ENCODE measurements at places on chromosomes 11 and 22.

DNA sequence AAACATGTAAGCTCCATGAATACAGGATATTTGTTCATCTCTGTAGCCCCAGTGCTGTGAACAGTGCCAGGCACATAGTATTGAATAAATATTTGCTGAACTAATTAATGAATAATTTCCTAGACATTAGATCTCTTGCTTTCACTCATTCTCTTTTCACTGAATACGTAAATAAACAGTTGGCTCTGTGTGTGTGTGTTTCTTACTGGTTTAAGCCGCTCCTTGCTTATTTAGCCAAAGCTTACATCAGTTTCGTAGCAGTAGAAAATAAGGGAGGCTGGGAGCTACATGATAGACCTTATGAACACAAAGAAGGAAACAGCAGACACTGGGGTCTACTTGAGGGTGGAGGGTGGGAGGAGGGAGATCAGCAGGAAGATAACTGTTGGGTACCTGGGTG is 17.2 kb downstream of the KREMEN1 start:
- no peak for DNase-seq

- no peak for DNase-seq
These were observed 134.3 kb upstream of the LDLRAD3 start for GRCh38 chr11:35809561-35809960.

DNA sequence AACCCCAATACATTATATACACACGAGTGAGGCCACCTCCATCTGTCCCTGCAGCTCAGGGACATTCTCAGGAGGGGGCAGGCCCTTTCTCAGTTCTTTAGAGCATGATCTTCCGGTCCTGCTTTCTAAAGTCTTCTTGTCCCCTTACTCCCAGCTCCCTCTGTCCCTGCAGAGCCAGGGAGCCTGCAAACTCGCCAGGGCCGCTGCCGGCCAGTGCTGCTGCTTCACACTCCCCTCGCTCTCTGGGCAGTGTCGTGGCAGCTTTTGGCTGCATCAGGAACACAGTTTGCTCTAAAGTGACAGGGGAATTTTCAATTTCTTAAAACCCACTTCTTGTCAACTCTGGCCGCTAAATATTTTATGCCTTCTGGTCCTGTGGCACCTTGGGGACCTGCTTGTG is 130.1 kb upstream of the NARS2 start:
- no peak for DNase-seq

GRCh38 chr22:40803321-40803720 is 15.8 kb downstream of the SLC25A17 start:
- DNase-seq: no peak

DNA sequence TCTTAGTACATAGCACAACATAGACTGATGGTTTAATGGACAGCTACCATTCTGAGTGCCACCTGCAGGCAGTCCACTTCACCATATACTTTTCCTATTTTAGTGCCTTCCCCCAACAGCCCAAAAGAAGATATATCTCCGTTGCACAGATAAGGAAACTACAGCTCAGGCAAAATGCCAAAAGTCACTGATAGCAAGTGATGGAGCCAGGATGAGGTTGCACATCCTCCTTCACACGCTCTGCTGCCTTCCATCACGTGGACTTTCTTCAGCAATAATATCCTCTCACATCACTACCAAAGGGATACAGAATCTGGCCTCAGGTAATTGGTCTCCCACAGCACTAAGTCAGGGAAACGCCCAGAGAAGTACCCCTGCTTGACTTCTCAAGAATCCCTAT is 7.5 kb downstream of the TCF20 start:
- DNase-seq: peak; percentile 41

GRCh38 chr11:64101461-64101860 is 64.5 kb downstream of the MACROD1 start:
- DNase-seq: no peak

- no peak for DNase-seq
These were observed 3.3 kb downstream of the SCGB1D2 start for GRCh38 chr11:62245271-62245753.

DNA sequence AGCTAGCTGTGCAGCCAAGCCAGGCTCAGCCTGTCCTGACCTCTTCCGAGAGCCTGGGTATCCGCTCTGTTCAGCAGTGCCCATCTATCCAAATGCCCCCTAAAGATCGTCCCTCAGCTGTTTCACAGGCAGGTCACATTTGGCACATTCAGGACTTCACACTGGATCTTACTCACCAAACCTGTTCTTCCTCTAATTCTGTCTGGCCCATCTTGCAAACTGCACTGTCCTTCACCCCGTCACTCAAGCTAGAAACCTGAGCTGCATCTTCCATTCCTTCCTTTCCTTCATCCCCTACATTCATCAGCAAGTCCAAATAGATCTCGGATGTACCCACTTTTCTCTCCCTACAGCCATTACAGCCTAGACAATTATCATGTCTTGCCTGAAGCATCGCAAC is 60.7 kb upstream of the CSNK2A3 start:
- DNase-seq: no peak

- peak; percentile 42 for DNase-seq
These were observed 3.2 kb downstream of the DBX1 start for GRCh38 chr11:20156876-20157613.

GRCh38 chr11:127182586-127183203 is 182.1 kb upstream of the KIRREL3 start:
- no peak for DNase-seq

- no peak for DNase-seq
These were observed 9.1 kb downstream of the MICAL2 start for GRCh38 chr11:12119502-12119901.

DNA sequence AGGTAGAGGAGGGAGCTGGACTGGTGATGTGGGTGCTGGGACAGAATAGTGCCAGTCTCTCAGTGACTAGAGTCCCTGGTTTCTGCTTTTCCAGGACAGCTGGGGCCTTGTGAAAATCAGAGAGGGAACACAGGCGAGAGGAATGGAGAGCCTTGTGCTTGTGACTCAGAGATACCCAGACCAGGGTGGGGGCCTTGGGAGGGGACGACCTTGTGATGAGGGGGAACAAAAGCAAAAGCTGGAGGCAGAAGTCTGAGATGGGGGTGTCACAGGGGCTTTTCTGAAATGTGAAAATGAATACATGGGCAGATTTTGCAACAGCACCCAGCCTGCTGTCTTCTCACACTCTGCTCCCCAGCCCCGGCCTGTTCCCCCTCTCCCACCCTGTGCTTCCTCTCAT is 3.4 kb upstream of the NR1H3 start:
- no peak for DNase-seq

DNA sequence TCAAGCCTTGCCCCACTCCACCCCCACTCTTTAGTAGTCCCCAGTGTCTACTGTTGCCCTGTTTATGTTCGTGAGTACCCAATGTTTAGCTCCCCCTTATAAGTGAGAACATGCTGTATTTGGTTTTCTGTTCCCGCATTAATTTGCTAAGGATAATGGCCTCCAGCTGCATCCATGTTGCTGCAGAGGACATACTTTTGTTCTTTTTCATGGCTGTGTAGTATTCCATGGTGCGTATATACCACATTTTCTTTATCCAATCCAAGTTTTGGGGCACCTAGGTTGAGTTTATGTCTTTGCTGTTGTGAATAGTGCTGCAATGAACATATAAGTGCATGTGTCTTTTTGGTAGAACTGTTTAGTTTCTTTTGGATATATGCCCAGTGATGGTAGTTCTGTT is 16.2 kb upstream of the FXYD6 start:
- DNase-seq: no peak

DNA sequence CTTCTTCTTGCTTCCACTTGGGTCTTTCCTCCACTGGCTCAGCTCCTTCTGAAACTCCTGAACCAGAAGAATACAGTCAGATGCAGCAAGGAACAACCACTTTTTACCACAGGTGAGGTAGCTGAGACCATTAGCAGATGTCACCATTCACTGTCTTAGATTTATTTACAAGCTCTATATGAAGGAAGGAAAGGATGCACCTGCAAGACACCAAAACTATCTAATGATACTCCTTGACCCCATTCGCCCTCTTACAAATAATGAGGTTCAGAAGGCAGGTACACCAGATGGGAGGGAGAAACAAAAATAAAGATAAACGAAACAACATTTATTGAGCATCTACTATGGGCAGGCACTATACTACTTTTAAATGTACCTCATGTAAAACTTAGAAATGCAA is 10.3 kb downstream of the TFIP11 start:
- DNase-seq: no peak

GRCh38 chr22:40070701-40071100 is 75.9 kb downstream of the FAM83F start:
- no peak for DNase-seq

GRCh38 chr11:1931341-1932104 is 12.0 kb downstream of the TNNT3 start:
- no peak for DNase-seq

- no peak for DNase-seq
These were observed 115.3 kb downstream of the TRIM29 start for GRCh38 chr11:120022617-120023016.

- no peak for DNase-seq
These were observed 12.9 kb downstream of the DNAL4 start for GRCh38 chr22:38781033-38781432.

DNA sequence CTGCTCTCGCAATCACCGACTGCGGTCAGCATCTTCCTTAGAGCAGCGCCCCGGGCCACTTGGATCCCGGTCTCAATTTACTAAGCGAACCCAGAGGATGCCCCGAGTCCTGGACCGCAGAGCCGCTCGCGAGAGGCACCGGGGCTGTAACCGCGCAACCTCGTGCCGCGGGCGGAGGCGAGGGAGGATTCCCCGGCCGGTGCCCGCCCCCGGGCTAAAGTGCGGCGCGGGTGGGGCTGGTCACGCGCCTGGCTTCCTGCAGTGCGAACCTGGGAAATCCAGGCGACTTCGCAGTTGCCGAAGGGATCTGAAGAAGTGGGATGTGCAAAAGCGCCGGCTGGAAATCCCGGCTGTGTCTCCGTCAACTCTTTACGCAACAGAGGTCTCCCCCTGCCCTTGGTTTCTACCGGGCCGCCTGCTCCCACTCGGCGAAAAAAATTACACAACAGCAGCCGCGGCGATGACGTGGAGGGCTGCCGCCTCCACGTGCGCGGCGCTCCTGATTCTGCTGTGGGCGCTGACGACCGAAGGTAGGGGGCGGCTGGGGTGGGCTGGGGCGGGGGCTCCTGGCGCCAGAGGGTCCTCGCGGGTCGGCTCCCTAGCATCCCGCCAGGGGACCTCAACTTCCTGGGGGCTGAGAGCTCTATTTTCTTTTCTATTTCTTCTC is at the start of gene NCR3LG1:
TSS of gene NCR3LG1 (plus strand) at position 291 of the 667 bp plus-strand sequence. CDS start at position 461, 170 bp downstream.
- DNase-seq: peak; percentile 64

GRCh38 chr11:110251836-110252235 is 44.6 kb downstream of the RDX start:
- DNase-seq: no peak

- DNase-seq: no peak
These were observed 261.0 kb downstream of the BRD1 start for GRCh38 chr22:49566693-49567092.

- DNase-seq: no peak
These were observed 12.3 kb downstream of the CBX6 start for GRCh38 chr22:38859581-38860282.

- DNase-seq: no peak
These were observed 27.6 kb upstream of the LRRC10B start for GRCh38 chr11:61480994-61481335.

DNA sequence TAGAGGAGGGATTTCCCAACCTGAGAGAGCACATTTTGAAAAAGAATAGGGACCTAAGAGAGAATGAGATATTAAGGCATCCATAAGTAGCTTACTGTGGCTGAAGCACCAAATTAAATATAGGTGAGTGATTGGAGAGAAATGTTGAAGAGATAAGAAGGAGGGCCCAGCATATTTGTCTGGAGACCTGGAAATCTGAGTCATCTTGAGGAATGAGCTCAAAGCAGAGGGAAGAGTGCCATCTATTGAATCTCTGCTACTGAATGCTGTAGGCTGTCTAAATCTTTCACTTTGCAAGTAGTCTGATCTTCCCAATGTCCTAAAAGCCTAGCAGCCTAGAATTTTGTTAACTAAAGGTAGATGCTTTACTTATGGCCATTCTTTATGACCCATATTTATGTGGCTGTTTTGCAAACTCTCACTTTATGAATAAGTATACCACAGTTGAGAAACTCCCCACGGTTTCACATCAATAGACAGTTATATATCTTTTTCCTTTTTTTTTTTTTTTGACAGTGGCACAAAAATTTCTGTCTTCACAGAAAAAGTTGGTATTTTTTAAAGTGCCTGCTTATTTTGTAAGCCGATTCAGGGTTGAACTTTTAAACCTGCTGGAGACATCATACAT is 2093.5 kb downstream of the LRRC4C start:
- DNase-seq: no peak

DNA sequence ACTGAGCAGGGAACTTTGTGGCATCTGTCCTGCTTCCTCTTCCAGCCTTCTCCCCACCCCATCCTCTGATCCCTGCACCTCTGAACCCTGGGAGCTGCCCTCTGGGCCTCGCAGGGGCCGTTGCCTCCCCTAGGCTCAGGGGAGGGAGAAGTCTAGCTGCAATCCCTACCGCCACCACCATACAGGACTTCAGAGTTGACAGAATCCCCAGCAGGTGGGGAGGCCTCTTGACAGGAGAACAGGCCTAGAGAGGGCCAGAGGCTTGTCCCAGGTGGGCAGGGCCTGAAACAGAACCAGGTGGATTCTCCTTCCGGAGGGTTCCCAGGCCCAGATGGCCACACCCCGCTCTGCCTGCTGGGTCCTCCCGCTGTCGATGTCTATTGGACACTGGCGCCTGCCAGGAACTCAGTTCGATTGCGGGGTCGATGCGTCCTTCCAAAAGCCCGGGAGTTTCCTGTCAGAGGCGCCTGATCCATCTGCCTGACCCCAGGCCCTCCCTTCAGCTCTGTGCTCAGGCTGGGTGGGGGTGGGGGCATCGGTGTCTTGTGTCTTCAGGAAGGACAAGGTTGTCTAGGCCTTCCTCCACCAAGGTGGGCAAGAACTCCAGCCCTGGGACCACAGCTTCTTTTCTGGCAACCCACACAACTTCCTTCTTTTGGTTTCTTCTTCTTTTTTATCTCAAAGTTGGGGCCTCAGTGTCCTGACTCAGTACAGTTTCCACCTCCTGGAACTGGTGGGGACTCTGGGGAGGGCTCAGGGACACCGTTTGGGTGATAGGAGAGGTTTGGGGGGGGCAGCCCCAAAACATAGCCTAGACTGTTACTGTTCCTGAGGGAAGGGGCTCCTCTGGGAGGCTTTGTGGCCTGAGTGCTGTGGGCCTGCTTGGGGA is 6.4 kb downstream of the STARD10 start:
- DNase-seq: no peak

Data from naive thymus-derived CD4-positive, alpha-beta T cell (primary cell).